ENCODE measurements at places on chromosomes 16 and 17.
A peak's percentile ranks its signal among the peaks of the same experiment; 100 is the strongest.

DNA sequence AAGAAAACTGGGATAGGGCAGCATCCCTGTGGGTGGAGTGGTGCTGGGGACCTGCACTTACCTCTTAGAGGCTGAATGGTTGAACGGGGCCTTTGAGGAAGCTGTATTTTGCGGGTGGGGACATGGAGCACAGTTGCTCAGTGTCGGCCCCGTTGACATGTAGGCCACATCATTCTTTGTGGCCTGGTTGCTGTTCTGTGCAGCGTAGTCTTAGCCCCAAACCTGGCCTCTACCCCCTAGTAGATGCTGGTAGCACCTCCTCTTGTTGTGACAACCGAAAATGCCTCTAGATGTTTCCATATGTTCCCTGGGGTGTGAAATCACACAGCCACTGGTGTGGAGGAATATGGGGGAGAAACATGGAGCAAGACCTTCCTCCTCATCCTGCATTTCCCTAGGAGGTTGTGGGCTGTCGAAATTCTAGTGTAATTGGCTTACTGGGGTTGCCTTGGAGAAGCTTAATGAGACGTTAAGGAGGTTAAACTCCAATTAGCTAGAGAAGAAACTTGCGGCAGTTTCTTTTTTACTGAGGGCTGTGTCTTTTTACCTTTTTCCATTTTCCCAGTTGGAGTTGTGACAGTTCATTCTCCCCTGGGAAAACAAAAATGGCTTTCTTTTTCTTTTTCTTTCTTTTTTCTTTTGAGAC, 9.4 kb downstream of the ABCC1 start:
- no peak for DNase-seq

- no peak for DNase-seq
These were observed 10.5 kb upstream of the PIP4K2B start for GRCh38 chr17:38809828-38810227.

DNA sequence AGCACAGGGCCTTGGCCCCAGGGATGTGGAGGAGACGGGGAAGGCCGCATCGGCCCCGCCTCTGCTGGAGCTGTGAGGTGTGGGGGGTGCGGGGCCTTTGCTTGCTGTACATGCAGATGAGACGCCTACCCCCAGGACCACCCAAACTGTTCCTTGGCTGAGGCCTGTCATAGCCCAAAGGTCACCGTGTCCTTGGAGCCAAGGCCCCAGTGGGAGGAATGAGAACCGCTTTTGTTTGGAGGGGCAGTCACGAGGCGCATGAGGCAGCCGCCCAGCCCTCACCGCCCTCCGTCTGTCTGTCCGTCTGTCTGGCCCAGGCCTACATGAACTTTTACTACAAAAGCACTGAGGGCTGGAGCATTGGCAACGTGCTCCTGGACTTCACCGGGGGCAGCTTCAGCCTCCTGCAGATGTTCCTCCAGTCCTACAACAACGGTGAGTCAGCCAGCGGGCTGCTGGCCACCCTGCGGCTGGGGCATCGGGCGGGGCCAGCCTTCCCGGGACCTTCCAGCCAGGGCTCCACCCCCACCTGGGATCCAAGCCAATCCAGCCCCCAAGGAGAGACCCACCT, 8.8 kb downstream of the TAX1BP3 start:
- DNase-seq, result no peak

- no peak for DNase-seq
These were observed 8.5 kb upstream of the FBXL19 start for GRCh38 chr16:30914830-30915229.

DNA sequence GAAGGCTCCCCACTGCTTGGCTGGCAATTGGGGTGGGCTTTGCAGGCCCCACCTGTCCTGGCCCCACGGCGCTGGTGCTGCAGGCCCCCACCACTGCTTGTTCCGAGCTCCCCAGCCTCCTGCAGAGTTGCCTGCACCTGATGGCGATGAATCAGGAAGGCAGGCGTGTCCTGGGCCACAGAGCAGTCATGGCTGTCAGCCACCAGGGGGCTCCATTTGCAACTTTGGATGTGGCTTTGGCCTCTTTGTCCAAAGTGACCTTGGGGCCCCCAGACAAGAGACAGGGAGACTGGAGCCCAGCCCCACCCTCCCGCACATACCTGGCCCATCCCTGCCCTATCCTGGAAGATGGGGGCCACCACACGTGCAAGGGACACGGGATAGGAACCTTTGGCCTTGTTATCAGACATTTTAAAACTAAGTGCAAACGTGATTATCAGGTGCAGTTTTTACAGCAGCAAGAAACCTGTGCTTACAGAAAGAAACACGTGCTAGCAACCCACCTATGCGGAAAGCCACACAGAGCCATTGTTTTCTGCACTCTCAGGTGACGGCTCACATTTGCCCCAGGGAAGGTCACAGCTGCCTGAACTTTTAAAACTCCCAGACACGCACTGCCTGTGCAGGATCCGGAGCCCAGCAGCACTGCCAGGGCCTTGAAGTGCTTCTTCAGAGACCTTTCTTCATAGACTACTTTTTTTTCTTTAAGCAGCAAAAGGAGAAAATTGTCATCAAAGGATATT, at the start of gene DNASE1:
Gene DNASE1, plus strand, starts transcription at position 443 of the 743 bp plus-strand sequence. CDS start 683 bp downstream, outside the sequence.
- DNase-seq, result peak; percentile 80

GRCh38 chr16:87045466-87046216, 271.6 kb downstream of the C16orf95 start:
- no peak for DNase-seq

DNA sequence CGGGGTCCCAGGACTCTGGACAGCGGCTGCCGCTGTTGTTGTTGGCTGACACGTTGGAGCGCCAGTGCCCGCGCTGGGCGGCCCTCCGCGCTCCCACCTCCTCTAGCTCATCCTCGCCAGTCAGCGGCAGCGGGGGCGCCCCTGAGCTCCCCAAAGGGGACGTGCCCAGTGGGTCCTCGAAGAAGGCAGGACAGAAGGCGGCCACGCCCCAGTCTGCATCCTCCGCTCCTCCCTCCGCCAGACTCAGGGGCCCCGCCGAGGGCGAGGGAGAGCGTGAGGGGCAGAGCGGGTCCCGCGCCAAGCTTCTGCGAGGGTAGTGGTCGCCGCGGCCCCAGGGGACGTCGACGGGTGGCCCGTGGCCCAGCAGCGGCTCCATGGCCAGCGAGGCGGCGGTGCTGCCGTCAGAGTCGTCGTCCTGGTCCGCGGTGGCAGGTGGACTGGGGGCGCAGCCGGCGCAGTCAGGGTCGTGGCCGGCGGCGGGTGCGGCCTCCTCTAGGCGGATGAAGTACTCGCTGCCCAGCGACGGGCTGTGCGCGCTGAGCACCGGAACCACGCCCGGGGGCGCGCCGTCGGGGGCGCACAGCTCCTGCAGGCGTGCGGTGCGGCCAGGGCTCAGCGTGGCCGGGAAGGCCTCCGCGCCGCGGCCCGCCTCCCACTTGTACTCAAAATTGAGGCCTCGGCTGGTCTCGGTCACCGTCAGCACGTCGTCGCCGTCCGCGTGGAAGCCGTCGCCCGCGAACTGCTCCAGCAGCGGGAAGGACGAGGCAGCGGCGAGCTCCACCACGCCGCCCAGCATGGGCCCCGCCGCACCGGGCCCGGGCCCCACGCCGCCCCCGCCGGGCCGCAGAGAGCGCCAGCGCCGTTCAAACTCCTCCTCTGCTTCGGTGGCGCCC, 43.2 kb upstream of the PVALEF start:
- DNase-seq, result no peak

DNA sequence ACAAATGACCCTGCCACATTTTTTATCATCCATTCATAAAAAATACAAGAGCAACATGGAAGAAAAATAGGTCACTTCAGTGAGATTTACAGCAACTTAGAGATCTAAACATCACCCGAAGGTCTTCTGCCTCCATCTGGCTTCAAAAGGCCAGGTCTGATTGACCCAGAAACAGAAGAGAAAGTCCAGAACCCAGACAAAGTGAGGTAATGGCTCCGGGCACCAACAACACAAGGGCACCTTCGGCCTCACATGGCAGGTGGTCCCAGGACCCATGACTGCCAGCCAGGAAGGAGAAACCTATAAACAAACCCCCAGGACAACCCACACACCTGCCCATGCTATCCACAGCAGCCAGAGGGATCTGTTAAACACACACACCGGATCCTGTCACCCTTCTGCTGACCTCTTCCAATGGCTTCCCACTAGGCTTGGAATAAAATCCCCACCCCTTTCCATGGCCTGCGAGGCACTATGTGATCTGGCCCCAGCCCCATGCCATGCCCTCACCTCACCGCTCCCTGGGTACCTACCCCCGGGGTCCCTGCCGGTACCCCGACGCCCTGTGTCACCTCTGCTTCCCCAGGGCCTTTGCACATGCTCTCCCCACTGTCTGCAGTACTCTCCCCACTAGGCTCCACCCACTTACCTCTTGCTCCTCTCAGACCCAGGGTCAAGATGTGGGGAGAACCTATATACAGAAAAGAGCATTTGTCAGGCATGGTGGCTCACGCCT, 149.1 kb downstream of the ZNF423 start:
- DNase-seq, result peak; percentile 12

GRCh38 chr17:81189670-81190530, 23.9 kb upstream of the AATK start:
- DNase-seq, result no peak

- no peak for DNase-seq
These were observed 28.6 kb downstream of the ADAM11 start for GRCh38 chr17:44787271-44787940.

DNA sequence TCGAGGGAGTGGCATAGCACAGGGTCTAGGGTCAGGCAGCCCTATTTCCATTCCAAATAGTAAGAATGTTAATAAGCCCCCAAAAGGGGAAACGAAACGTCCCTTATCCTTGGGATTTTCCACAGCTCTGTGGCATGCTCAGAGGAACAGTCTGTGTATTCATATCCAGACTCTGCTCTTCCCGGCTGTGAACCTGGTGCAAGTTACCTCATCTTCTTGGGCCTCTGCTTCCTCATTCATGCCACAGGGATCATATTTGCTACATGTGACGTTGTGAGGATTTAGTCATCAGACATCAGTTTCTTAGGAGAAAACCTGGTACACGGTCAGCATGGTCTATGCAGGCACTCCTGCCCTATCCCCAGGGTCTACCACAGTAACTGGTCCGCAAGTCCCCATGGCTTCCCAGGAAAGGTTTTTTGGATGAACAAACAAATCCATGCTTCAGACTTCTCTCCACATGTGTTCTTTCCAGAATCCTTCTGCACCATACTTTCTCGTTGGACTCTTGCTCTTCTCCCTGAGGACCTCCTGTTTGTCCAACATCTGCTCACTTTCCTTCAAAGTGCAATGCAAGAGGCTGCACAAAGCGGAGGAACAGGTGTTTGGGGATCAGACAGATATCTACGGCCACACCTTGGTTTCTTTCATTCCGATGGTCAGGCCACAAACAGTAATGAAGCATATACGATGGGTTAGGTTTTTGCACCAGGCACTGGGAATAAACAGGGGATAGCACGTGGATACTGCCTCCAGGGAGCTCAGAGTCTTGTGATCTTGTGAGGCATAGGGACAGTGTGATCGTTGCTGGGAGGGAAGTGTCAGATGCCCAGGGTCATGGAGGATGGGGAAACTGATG, 17.7 kb downstream of the GLP2R start:
- DNase-seq, result no peak

GRCh38 chr17:4534928-4535666, 20.1 kb downstream of the MYBBP1A start:
- DNase-seq, result no peak

GRCh38 chr16:49608098-49608497, 234.5 kb downstream of the C16orf78 start:
- no peak for DNase-seq

GRCh38 chr17:34917381-34917780, 43.9 kb downstream of the CCT6B start:
- DNase-seq, result no peak

DNA sequence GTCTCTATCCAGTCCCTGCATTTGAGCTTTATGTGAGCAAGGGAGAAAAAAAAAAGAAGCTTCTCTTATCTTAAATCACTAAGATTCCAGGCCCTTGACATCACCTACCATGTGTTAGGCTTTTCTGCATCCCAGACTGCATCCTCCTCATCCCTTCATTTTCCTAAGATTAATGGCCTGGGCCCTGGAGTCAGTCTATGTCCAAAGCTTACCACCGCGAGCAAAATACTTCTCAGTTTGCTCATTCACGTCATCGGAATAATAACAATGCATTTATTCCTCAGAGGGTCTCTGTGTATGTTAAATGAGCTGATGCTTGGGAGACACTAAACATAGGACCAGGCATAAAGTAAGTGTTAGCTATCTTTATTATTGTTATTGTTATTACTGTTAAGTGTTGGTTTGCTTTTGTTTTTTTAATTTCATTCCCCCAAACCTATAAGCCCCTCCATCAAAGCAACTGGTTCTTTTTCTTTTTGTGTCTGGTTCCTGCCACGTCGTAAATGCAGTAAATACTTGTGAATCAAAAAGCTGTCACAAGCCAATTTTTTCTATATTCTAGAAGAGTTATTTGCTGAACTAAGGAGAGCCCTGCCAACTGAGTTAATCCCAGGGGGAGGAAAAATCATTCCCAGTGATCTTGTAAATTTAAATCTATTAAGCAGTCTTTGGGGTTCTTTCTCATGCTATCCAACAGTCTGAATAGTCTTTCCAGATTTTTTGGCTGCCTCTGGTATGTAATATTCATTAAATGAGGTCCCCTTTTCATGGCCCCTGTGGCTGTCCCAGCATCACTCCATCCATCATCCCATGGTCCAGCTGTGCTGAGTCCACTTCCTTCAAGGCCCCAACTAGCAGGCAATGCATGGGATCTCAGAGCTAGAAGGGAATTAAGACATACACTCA, 46.5 kb downstream of the VAT1L start:
- DNase-seq, result no peak

GRCh38 chr17:28906706-28907438, 4.0 kb upstream of the DHRS13 start:
- no peak for DNase-seq

GRCh38 chr17:42271006-42271778, 5.0 kb downstream of the STAT5B start:
- DNase-seq, result no peak

DNA sequence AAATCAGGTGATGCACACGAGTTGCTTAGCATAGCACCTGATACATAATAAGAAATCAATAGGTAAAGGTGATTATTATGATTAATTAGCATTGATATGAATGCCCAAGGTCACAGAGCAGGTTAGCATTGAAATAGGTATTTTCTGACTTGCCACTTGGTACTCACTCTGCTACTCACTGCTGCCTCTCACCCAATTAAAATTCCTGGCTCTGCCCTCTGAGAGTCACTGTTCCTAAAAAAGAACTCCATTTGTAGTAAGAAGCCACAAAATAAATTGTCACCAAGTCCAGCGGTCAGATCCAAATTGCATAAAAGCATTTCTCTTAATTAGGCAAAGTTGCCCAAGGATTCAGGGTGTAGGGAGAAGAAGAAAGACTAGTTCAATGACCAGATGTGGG, 8.9 kb upstream of the GRIN2A start:
- DNase-seq, result no peak

- DNase-seq, result no peak
These were observed 15.5 kb downstream of the SPNS2 start for GRCh38 chr17:4514206-4514605.

- DNase-seq, result no peak
These were observed 19.0 kb upstream of the OSGIN1 start for GRCh38 chr16:83933885-83934683.

DNA sequence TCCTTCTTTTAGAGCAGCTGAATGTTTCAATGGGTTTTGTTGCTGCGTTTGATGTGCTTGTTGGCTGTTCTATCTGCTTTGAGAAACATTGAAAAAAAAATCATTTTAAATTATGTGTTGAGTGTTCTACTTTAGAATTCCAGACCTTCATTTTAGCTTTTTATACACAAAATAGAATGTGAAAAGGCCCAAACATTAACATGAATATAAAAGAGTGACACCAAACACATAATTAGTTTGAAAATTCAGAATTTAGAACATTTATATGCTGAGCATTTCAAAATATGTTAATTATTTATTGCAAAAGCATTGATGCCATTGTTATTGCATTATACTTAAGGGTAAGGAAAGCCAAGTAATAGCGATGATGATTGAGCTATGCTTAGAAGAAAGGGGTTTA, 2.9 kb downstream of the NFAT5 start:
- DNase-seq, result no peak
